ENCODE measurements at places on chromosomes 3 and 15.

GRCh38 chr15:61038387-61038786 lies 190.7 kb downstream of the RORA start:
- no peak for DNase-seq

GRCh38 chr3:65385805-65386204 lies 652.9 kb downstream of the MAGI1 start:
- DNase-seq = no peak

DNA sequence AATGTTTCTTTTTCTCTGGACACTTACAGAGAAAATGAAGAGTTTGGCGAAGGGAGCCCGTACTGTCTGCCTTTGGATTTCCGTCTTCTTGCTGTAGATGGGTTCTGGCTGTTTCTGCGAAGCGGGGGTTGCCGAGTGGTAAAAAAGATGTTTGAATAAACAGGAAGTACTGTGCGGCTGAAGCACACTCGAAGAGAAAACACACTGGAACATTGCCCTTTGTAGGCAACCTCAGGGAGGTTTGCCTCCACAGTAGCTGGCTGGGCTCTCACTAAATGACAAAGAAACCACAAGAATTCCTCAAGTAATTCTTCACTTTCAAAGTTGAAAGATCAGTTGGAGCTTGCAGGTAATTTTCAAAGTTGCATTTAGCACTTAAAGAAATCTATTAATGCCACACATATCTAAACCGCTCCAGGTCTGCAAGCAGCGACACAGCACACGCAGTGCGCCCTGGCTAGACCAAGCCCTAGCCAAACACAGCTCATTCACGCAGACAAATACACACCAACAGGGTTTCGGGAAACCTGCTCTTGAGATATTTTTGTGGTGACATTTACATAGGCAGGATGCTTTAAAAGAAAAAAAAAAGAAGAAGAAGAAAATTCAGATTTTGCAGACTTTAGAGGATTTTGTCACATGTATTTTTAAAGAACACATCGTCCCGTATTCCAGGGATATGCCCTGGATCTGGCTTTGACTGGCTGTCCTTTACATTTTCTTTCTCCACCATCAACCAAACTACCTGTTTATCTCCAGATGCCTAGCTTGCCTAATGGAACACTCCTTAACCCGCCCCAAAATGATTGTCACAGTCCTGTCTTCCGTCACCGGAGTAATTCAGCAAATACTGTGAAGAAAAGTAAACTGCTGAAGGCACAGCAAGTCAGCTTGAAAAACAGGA lies 452.8 kb downstream of the FOXP1 start:
- DNase-seq = no peak

DNA sequence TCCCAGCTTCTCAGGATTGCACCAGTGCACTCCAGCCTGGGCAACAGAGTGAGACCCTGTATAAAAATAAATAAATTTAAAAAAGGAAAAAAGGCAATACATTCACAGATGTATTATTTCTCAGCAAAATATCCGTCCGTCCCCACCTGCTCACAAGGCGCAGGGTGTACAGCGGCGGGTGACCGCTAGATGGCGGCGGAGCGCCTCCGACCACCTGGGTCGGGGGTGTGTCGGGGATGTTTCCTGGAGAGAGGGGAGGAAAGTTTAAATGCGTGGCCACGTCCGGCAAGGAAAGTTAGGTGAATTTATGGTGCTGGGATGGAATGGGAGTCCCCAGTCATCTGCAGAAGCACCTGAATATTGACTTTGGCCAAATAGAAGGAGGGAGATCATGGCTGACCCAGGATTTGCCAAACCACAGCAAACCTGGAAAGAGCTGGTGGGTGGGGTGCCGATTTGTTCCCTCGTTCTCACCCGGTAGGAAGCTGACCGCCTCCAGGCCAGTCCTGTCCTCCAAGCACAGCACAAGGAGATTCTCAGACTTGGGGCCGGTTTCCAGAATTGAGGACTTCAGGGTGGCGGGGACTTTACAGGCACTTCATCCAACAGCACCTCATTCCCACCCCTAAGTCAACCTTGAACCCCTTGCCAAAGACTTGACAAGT lies 88.3 kb downstream of the TMEM266 start:
- no peak for DNase-seq

GRCh38 chr3:122942937-122943827 lies 84.4 kb downstream of the SEMA5B start:
- peak; percentile 61 for DNase-seq

GRCh38 chr3:172591876-172592771 lies 68.9 kb upstream of the TNFSF10 start:
- no peak for DNase-seq

- no peak for DNase-seq
Observed at GRCh38 chr3:148379763-148380382, 317.8 kb upstream of the AGTR1 start.

DNA sequence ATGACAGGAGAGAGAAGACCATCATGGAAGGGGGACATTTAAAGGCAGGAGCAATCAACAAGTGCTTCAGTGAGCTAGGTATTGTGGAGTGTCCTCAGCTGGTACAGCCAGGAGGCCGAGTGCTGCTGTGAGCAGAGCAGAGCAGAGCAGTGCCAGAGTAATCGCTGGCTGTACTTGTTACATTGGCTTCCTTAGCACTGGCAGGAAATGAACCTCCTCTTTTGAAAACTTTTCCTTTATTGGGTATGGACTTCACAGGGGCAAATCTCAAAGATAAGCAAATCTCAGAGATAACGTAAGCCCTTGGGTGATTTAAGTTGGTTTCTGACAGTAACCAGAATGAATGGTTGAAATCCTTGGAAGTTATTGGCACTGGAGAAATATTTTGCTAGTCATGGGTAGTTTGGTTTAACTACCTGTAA lies 2.1 kb downstream of the SH3GL3 start:
- DNase-seq = no peak

- peak; percentile 51 for DNase-seq
Observed at GRCh38 chr3:186200726-186201125, 91.8 kb upstream of the ETV5 start.

- DNase-seq = peak; percentile 23
Observed at GRCh38 chr15:90020021-90020735, 19.1 kb downstream of the ZNF710 start.

DNA sequence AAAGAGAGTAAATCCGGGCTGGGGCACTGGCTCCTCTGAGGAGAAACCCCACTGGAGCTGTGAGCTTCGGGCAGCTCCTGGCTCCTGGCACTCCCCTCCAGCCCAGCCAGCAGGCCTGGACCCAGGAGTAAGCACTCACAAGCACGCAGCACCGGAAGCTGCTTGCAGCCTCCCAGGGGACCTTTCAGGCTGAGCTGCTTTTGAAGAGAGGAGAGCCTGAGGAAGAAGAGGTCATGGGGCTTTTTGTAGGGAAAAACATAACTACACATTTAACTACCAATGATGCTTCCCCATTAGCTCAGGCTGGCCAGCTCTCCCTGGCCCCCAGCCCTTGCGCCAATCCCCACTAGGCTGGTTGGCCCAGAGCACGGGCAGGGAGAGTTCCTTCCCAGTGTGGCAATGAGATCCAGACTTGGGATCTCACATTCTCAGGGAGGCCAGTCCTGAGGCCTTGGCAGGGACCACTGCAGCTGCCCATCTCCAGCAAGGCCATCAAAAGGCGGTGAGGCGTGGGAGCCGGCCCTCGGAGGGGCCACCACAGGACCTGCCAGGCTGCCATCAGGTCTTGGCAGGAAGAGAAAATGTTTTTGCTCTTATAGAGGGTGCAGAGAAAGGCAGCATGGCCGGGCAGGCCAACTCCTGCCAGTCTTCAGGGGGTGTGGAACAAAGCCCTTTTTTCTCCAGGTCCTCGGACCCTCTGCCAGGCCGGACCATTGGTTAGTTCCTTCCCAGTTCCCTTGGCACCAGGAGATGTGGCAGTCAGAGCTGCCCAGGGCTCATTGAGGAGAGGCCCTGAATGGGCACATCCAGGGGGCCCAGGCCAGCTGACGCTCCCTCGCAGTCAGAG lies 41.5 kb upstream of the MFGE8 start:
- DNase-seq = peak; percentile 28

- no peak for DNase-seq
Observed at GRCh38 chr3:126130981-126131745, 47.2 kb upstream of the SLC41A3 start.

GRCh38 chr3:14303336-14304100 lies 98.9 kb upstream of the SLC6A6 start:
- no peak for DNase-seq

- no peak for DNase-seq
Observed at GRCh38 chr3:65886391-65886790, 152.3 kb downstream of the MAGI1 start.

DNA sequence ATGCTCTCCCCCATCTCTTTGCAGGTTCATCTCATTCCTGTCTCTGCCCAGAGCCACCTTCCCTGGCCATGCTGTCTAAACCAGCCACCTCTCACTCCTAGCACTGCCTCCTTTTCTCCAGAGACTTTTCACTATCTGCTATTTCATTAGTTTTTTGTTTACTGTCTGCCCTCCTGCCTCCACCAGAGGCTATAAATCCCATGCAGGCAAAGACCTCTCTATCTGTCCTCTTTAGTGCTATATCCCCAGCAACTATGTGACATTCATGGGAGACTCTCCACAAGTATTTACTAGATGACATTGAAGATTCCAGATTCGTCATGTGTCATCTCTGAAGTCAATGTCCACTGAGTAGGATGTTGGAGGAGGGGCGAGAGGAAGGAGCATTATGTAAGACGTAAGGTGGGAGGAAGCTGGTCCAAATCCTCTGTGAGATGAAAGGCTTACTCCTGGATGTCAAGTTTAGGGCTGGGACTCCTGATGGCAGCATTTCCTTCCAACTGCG lies 3.4 kb upstream of the FAM43A start:
- no peak for DNase-seq

GRCh38 chr3:6723205-6723604 lies 137.7 kb upstream of the GRM7 start:
- DNase-seq = no peak

DNA sequence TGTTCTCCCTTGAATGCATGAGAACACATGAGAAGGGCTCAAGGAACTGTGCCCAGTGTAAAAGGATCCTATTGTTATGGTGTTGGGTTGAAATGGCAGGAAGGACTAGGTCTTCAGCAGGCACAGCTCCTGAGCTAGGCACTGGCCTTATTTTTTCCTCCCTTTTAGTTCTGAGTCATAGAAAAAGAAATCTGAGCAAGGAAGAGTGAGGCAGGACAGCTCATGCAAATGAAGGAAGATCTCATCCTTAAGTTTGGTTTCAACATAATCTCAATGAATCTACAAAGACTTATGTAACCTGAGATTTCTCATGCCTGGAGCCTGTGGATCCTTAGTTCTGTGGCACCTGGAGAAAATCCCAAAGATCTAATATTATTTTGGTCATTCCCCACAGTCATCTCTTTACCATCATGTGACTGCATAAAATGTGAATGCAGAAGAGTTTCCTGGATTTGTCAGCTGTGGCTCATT lies 188.6 kb upstream of the TBL1XR1 start:
- no peak for DNase-seq

- DNase-seq = no peak
Observed at GRCh38 chr3:9765865-9766264, 3.9 kb downstream of the CAMK1 start.

DNA sequence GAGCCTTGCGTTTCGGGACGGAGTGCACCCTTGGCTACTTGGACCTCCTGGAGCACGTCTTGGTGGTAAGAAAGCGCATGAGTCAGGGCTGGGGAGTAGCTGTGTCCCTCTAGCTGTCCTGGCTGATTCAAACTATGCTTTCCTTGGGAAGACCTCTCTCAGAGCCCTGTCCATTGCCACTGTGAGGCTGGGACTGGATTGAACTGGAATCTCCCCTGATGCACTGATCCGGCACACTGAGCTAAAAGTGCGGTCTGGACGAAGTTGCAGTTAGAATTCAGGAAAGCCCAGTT lies 232.6 kb upstream of the TPM1 start:
- no peak for DNase-seq

Data from hypothalamus (tissue), 51 donors.